ENCODE measurements at places on chromosomes 12 and 14.

DNA sequence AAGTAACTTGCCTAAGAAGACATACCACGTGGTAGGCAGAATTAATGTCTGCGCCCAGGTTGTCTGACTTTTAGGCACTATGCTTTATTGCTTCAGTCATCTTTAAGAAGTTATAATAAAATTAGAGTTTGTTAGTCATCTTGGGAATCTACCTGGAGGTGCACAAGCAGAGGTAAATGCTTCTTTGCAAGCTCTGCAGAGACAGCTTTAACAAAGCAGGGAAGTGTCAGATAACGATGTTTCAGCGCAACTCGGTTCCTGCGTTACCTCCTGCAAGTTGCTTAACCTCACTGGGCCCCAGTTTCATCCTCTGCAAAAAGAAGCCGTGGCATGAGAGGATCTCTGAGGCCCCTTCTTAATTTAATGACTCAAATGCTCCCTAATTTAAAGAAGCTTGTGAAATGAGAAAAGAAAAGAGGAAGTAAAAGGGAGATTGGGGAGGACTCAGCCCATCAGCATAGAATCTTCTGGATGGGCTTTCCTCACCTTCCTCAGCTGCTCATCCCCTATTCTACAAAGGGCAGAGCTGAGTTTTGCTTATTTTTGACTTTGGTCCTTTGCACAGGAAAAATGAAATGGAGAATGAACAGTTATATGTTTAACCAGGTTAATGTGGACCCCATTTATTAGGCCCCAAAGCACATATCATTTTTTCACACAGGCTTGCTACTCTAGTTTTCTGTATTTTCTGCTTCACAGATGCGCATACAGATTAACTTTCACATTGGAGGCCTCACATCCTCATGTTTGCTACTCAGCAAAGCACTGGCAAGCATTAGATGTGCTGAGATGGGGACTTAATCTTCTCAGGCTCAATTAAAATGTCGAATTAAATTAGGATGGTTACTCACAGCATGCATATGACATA is 5.1 kb downstream of the ARHGDIB start:
- no peak for DNase-seq

DNA sequence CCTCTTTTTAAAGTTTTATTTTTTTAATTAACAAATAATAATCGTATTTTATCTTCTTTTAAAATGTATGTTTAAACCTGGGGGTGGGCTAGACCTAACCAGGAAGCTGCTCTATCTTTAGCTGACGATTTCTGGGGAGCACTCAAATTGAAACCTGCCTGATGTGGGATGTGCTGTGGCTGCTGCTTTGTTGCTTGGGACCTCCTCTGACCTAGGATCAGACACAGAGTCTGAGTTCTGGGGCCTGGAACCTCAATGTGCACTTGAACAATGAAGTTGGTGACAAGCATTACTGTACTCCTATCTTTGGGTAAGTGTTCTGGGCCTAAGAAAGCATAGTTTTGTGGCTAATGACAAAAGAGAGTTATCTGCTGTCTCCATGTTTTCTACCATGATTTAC is 386.7 kb downstream of the DAD1 start:
- no peak for DNase-seq

- DNase-seq = no peak
Observed at GRCh38 chr12:105113094-105113493, 5.6 kb downstream of the WASHC4 start.

DNA sequence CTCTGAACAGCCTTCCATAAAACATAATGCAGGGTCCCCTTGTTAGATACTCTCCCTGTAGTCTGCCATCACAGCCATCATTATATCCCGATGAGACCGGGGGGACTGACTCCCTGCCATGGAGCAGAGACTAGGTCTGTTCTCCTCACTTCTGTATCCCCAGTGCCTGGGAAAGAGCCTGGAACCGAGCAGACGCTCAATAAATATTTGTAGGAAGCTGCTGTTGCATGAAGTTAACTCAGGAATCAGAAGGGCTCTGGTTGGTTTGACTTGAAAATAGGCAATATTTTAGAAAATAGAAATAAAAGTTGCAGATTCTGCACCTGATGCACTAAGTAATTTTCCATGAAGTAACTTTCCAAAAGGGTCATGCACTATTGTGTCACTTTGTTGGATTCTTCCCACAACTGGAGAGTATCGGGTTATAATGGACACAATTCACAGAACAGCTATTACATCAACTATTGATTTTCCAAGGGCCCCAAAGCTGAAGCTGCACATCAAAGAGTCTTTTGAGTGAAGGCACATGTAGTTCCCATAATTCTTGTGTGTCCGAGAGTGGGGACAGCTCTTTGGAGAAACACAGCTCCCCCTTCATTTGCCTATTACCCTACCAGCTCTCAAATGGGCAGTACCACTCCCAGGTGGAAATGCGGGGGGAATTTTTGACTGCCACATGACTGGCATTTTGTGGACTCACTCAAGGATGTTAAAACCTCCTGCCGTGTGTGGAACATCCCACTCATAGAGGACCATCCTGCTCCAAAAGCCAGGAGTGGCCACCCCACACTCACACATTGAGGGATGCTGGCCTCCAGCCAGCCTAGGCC is 18.8 kb downstream of the CLMN start:
- no peak for DNase-seq

DNA sequence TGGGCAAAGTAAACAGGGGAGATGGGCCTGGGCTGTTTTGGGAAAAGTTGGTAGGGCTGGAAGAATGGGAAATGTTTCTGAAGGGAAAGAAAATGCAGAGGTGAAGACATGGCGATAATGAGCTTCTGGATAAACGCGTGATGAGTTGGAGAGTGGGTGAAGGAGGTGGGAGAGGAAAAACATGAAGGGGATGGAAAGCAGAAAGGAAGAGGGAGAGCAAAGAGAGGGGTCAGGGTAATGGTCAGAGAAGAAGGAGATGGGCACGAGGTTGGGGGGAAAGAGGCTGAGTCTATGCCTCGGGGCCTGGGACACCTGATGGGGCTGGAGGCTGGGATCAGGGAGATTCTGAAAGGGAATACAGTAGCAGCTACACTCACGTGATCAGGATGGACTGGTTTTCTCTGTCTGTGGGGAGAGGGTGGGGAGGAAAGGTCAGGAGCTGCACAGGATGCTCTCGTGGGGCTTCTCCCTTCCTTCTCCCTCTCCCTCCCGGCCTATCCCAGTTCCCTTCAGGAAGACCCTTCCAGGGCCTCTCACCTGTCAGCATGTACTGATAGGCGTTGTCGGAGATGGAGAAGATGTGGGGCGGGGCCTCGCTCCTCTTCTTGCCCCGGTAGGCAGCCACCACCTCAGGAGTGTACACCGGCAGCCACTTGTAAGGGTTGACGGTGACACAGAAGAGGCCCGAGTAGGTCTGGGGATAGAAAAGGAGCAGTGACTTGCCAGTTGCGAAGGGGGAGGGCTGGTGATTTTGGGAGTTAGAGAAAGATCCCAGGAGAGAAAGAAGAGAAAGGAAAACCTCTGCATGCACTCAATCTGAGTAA is 3.1 kb downstream of the MYH7 start:
- DNase-seq = no peak

Data from activated T-helper 1 cell treated with anti-CD3 and anti-CD28 coated beads, Interleukin-2, amount 50 U/mL, for 16 hours (primary cell).